ENCODE measurements at places on chromosomes 3 and 15.

DNA sequence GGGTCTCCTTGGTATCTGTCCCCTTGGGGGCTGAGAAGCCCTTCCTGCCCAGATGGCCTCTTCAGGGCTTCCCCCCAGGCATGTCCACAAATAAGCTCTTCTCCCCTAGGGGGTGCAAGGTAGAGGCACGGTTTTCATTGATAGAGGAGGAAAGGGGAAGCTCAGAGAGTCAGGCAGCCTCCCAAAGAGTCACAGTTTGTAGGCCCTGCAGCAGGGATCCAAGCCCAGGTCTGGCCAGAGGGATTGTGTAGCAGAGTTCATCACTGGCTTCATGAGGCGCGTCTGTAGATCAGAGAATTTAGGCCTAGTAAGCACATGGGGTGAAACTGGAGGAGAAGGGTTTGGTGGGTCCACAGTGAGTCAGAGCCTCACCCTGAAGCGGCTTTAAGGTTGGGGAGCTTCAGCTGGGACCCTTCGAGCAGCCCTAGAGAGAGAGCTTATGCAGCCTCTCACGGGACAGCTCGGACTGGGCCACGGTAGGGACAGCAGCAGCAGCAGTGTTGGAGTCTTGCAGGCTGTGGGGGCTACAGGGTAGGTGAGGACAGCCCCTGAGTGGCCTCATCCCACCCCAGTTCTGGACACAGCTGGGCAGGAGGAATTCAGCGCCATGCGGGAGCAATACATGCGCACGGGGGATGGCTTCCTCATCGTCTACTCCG, 37.5 kb upstream of the ESYT3 start:
- DNase-seq, result no peak

GRCh38 chr3:52707585-52707984, 1.7 kb downstream of the SPCS1 start:
- DNase-seq, result no peak

DNA sequence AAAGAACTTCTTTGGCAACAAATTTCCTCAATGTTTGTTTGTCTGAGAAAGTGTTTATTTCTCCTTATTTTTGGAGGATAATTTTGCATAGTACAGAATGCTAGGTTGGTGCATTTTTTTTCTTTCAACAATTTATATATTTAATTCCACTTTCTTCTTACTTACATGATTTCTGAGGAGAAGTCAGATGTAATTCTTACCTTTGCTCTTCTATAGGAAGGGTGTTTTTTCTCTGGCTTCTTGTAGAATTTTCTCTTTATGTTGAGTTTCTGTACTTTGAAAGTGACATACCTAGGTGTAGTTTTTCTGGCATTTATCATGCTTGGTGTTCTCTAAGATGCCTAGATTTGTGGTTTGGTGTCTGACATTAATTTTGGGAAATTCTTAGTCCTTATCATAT, 34.8 kb upstream of the PCOLCE2 start:
- DNase-seq, result no peak

DNA sequence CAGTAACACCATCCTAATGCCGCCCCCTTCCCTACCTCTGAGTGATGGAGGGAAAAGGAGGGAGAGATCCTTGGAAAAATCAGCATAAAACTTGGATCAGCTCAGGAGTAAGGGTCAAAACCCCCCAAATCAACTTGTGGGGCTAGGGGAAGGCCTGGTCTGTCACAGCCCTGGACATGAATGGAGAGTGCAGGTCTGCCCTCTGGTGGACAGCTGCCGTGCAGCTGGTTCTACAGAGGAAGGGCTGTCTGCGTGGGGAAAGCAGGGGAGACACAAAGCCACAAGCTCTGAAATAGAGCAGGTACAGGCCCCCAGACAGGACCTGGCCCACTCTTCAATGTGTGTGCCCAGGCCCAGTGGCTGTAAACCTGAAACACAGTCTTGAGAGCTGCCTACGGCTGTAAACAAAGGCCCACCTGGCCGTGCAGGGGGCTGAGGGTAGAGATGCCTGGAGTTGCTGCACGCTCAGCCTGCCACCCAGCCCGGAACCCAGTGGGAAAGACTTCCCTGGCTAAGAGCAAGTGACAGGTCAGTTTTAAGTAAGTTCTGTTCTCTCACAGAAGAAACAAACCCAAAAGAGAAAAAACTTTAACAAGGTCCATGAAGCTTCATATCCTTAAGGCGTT, 16.4 kb downstream of the CLK3 start:
- DNase-seq, result peak; percentile 20

GRCh38 chr15:86087808-86088207, 8.1 kb downstream of the AGBL1 start:
- no peak for DNase-seq

- no peak for DNase-seq
These were observed 48.4 kb downstream of the DTWD1 start for GRCh38 chr15:49669288-49669687.

GRCh38 chr15:79970181-79970580, 815 bp downstream of the BCL2A1 start:
- DNase-seq, result no peak

DNA sequence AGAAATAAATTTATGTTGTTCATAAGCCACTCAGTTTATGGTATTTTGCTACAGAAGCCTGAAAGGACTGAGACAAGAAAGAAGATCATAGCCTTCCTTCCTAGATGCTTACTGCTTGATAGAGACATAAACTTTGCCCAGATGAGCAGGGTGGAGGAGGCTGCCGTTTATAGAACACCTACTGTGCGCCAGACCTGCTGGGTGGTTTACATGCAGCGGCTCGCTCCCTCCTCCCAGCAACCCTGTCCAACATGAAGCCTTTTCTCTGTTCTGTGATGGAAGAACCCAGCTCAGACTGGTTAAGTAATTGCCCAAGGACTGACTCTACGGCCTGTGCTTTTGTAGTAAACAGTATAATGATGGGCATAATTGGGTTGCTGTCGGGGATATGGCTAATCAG, 37.0 kb downstream of the CORO2B start:
- DNase-seq, result no peak

GRCh38 chr15:31473385-31474058, 146.9 kb downstream of the KLF13 start:
- no peak for DNase-seq

- no peak for DNase-seq
These were observed 211.4 kb upstream of the DPH6 start for GRCh38 chr15:35757361-35757760.

DNA sequence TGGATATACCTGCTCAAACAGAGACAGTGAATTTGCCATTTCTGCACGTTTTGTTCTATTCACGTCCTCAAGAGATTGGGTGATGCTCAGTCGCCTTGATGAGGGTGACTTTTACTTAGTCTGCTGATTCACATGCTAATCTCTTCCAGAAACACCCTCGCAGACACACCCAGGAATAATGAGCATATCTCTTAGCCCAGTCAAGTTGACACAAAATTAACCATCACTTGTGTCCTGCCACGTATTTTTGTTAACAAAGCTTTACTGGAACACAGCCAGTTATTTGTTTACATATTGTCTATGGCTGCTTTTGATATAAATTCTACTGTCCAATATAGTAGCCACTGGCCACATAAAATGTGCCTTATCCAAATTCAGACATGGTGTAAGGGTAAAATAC, 218.3 kb downstream of the FHIT start:
- no peak for DNase-seq

DNA sequence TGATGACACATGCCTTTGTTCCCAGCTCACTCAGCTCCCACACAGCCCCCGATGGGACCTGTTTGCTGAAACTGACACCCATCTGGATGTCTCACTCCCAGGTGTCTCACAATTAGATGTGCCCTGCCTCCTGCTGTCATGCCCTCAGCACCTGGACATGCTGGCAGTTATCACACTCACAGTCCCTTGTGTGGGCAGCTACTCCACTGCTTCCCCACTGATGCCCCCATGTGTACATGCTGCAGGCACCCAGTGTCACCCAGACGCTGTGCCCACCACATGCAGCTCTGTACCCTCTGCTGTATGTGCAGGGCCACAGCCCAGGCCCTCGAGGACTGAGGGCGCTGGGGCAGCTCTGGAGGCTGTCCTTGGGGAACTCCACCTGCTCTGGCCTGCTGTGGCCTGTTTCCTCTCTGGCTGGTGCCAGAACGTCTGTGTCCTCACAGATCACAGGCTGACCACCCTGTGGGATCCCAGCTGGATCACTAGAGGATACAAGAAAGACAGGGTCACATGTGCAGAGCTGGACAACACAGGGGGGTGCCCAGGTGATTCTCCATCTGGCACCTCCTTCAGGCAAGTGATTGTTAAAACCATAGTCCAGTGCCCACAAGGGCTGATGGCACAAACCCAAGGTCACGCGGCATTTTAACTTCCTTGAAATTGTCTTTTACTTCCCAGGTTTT, 14.0 kb downstream of the C3orf22 start:
- no peak for DNase-seq

- DNase-seq, result no peak
These were observed 44.7 kb upstream of the SELENOK start for GRCh38 chr3:53936347-53936746.

Measured in amygdala (tissue), 56 donors.